ENCODE measurements at places on chromosomes 5 and 9.

GRCh38 chr9:93976973-93977372 lies 21.8 kb upstream of the BARX1 start:
- no peak for DNase-seq

DNA sequence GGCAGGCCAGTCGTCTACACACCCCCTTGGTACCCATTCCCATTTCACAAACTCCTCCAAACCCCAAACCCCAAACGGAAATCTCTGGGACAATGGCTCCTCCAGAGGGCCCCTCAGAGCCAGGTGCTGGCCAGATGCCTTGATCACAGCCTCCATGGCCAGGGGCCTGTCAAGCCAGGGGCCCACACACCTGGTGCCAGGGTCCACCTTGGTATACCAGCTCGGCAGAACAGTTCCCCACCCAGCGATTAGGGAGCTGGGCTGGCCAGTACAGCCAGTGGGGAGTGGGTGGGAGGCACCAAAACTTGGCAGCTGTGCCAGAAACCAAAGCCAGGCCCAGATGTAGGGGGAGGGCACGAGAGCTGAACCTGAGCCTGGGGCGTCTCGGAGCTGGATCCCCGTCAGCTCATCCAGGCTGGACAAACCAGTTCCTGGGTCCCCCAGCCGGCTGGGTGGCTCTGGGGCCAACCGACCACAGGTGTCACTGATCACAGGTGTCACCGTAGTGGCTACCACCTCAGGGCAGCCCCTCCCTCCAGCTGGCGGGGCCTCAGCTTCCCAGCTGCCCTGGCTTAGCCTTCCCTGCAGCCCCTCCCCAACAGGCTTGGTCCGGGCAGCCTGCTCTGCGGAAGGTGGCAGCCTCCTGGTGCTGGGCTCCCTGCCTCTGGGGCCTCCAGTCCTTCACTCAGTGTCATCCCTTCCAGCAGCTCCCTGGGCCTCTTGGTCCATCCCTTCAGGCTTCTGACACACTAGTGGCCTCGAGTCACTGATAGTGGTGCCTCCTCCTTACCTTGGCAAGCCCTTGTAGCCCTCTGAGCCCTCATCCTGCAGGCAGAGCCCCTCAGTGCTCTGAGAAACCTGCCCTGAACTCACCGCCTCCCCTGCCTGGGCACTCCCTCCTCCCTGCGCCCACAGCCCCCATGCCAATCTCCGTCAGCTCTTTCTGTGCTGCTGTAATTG lies 6.6 kb upstream of the RMND5B start:
- DNase-seq: no peak

DNA sequence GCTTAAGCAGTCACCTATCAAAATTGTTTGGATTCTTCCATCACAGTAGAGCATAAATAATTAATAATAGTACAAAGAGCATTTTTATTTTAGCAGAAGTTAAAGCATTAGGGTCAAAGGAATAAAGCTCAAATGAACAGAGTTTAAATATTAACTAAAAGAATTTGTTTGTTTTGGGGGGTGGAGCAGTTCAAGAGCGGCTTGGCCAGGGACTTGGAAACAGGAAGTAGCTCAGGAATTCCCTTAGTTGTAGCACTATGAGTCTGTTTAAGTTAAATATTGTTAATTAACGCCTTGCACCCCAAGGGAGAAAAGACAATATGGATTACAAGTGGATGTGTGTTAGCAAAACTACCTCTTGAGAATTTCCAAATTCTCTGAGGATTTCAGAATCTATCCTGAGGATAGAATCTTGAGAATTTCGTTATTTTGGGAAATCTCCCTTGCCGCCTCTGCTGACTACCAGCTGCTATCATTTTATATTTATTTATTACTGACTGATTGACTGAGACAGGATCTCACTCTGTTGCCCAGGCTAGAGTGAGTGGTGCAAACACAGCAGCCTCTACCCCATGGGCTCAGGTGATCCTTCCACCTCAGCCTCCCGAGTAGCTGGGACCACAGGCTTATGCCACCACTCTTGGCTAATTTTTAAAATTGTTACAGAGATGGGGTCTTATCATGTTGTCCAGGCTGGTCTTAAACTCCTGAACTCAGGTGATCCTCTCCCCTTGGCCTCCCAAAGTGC lies 96.7 kb upstream of the CHD1 start:
- DNase-seq: no peak

GRCh38 chr9:8877753-8878494 lies 1078.3 kb upstream of the DMAC1 start:
- no peak for DNase-seq

- DNase-seq: no peak
Measured at GRCh38 chr9:16514131-16514530, 356.3 kb downstream of the BNC2 start.

GRCh38 chr5:173864126-173865050 lies 23.8 kb upstream of the CPEB4 start:
- no peak for DNase-seq

- no peak for DNase-seq
Measured at GRCh38 chr5:150710165-150710564, 9.3 kb upstream of the RBM22 start.

DNA sequence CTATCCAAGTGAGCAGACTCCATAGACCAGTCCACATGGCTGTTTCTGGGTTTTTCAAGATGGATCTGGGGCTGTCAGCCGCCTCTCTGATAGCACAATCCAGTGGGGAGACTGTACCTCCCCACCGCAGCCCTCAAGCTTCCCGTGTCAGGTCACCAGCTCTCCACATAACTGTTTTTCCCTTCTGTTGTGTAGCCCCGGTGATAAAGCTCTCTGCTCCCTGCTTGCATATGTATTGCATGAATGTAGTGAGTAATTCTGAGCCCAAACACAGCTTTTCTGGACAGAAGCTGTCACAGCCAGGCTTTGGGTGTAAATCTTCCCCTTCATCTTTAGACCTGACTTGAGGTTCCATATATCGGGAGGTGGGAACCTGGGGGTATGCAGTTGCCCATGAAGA lies 23.1 kb upstream of the CFAP157 start:
- DNase-seq: no peak

- DNase-seq: no peak
Measured at GRCh38 chr5:133427121-133427777, 185.1 kb downstream of the FSTL4 start.

DNA sequence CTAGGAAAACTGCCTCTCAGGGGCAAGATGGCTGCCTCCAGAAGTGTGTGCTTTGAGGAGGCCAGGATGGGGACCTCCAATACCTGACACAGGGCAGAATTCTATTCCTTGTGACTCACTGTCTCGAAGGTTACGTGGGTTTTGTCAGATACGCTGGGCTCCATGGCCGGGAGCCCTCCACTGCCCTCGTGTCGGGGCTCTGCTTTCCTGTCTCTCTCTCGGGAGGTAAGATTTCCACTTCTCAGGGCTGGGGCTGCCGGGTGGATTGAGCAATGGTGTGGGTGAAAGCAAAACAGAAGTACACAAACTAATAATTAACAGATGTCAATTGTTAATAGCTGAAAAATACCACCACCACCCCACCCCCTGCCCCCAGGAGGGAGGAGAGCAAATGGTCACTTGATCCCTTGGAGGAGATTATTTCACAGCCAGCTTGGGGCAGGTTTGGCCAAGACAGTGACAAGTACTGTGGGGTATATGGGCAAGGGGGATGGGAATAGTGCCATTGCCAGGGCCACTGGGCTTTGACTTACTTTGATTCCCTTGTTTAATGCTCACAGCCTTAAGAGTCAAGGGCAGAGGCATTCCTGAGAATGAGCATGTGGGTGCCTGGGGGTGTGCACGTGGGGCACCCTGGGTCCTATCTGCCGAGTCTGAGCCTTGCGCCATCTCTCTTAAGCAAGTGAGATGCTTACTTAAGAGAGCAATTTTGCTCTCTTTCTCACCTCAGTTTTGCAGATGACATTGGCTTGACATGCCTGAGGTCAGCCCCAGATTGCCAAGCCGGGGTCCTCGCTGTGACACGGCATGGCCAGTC lies 28.8 kb upstream of the DAB2IP start:
- DNase-seq: no peak

DNA sequence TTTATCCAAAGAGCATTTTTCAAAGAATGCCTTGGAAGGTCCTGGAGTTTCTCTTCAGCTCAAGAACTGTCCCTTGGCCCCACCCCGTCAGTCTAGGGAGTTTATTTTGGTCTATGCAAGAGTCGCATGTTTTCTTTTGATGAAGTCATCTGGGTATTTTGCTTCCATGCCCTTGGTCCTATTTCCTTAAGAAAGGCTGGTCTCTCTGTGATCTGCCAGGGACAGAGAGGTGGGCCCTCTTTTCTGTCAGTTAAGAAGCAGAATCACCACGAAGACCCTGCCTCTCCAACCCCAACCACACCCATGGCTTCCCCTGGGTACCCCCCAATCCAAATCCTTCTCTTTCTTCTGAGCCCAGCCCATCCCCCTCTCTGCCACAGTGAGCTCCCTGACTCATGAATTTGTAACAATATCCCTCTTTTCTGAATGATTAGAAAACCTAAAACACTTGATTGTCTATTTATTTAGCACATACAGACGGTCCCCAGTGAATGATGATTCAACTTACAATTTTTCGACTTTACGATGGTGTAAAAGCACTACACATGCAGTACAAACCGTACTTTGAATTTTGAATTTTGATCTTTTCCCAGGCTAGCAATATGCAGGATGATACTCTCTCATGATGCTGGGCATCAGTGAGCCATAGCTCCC lies 163.5 kb upstream of the ADRA1B start:
- no peak for DNase-seq

- no peak for DNase-seq
Measured at GRCh38 chr5:68443091-68443490, 227.5 kb downstream of the PIK3R1 start.

GRCh38 chr9:130990306-130990977 lies 18.5 kb upstream of the LAMC3 start:
- no peak for DNase-seq

- DNase-seq: no peak
Measured at GRCh38 chr9:94097788-94098414, 13.6 kb downstream of the PTPDC1 start.

- DNase-seq: no peak
Measured at GRCh38 chr9:37503736-37504135, 18.0 kb downstream of the POLR1E start.

DNA sequence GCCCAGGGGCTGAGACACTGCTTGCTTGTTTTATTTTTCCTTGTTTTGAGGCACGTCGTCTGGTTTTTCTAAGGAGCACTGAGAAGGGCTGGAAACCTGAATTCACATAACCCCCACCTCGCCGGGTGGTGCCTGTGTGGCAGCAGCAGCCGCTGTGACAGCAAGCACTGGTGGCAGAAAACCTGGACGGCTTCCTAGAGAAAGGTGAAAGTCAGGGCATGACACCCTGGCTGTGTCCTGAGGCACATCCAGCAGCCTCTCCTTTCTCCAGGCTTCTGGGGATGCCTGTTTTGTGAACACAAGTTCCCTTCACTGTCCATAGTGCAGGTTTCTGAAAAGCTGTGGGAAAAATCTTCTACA lies 29.2 kb downstream of the MRPL36 start:
- no peak for DNase-seq

DNA sequence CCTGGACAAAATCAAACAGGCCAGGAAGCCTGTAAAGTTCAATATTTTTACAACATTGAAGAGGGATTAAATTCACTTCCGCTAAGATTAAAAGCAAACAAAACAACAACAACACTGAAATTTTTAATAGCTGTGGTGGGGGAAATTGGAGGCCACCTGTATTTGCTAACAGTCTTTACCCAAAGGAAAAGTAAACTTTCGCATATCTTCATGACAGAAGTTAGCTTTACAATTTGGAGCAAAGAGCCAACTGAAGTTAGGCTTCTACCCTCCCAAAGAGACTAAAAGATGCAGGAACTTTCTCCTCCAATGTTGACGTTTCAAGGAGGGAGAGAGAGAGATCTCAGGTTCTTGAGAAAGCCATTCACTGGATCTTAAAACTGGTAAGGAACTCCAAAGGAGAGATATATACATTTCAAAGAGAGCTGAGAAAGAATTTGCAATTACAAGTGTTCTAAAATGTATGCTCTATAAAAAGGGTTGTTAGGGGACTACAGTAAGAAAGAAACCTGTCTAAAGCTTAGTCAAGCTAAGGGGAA lies 349.2 kb upstream of the CDH9 start:
- no peak for DNase-seq

DNA sequence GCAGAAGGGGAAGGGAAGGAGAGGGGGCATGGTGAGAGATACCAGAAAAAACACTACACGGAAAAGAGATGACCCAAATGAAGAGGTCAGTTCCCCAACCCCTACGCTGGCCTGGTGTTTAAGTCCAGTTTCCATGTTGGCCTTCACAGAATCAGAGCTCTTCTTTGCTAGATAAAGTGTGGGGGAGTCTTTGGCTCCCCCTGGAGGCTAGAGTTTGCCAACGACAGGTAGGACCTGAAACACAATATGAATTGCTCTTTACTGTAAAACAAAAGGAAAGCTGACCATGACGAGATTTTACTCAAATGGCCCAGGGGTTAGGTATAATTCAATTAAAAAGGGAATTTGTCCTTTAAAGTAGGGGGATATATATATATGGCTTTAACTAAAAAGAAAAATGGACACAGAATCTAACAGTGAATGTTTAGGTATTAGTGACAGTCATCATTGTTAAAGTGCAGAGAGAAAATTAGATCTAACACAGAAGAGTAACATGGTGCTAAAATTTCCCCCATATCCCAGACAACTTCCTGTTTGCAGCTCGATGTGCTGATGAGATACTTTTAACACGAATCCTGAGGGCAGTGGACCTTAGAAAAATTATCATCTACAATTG lies 92.0 kb downstream of the SV2C start:
- no peak for DNase-seq

DNA sequence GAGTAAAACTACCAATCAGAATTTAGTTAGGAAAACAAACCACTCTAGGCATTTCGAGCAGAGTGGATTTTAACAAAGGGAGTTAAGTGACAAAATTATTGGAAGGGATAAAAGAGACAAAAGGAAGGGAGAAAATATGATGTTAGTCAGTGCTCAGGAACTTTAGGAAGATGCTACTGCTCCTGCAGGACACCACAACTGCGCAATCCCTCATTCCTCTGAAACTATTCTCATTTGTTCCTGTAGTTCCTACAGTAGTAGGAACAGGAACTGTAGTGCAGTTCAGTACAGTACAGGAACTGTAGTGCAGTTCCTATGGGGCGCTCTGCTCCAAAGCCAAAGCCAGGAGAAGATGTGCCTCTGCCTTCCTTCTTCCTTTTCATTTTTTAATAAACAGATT lies 29.9 kb upstream of the MEGF10 start:
- DNase-seq: no peak

DNA sequence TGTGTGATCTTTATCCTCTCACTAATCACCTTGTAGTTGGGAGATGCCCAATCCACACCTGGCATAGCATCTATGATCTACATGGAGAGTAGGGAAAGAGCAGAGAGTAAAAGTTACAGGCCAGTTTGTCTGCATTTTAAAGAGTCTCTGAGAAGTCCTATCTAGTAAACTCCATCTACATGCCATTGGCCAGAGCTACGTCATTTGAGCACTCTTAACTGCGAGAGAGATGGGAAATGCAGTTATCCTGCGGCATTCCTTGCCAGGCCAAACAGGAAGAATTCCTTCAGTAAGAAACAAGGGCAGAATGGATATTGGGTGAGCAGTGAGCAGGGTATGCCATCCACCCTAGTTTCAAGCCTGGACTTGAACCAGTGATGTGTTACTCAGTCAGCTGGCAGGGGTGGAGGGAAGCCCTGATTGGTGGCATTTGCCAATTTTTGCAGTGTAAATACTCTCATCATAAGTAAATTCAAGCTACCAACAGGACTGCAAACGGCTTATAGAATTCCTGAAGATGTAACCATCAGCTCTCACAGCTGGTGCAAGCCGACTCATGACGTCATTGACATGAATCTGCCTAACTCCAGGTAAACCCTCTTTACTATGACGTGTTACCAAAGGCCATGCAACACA lies 156.8 kb upstream of the MSX2 start:
- DNase-seq: no peak

GRCh38 chr5:30106596-30106995 lies 1086.9 kb upstream of the CDH6 start:
- DNase-seq: no peak

- DNase-seq: no peak
Measured at GRCh38 chr5:174755106-174755505, 30.7 kb downstream of the MSX2 start.

Measured in NCI-H187 treated with DMSO at 0.1 percent for 48 hours (cell line).